SJSA1 (cell line): ENCODE measurements at places on chromosomes 11 and 22. TPM values are rescaled to one million over a fixed set of nuclear protein-coding genes. Genes with fewer than 3 reads are reported as not detected.

The KRTAP5-11 gene
- not detected in 2 replicates for total RNA-seq

The HRAS gene
- total RNA-seq: 47.3 and 52.3 TPM in 2 replicates

The OR8D4 gene
- not detected in 2 replicates for total RNA-seq

The ALDH3B1 gene
- 52.3 and 59.8 TPM in 2 replicates for total RNA-seq

The CREB3L1 gene
- 12.1 and 22.7 TPM in 2 replicates for total RNA-seq

The CNTN5 gene
- not detected in 2 replicates for total RNA-seq

DNA sequence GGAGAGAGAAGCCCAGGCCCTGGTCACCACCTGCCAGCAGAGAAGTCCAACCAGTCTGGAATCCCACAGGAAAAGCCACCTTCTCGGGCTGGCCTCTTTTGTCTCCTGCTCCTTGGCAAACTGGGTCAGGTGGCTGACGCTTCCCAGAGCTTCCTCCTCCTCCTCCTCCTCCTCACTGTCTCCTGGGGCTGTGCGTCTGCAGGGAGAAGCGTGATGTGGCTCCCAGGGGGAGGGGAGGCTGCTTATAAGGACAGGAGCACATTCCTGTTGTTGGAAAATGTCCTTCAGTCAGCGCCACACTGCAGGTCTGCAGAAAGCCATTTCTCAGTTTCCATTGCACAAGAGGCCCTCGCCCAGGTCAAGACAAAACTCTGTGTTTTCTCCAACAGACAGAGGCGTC lies 1316.5 kb downstream of the BRD1 start:
- no peak for DNase-seq

DNA sequence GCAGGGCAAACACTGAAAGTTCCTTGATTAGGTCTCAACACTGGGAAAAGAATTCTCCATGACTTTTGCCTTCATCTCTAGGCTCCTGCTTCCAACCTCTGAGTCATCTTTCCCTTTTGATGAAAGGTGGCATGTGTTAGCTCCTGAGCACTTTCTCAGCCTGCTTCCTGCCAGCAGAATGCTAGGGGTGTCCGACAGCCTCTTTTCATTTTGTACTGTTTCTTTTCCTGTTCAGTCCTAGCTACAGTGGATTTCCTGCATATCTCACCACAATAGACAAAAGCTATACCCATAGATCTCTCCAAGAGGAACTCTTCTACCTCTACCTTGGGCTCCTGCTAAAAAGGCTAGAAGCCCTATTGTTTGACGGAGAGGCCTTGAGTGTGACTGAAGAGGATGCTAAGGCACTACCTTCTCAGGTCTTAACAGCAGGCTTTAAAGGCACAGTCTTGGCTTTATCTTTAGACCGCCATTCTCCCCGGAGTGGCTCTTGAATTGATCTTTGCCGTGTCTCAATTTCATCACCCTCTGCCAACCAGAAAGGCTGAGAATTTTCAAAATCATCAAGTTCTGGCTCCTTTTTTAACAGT lies 145.5 kb downstream of the RBFOX2 start:
- no peak for DNase-seq

- no peak for DNase-seq
These were observed 138.7 kb upstream of the E2F8 start for GRCh38 chr11:19379465-19379864.

DNA sequence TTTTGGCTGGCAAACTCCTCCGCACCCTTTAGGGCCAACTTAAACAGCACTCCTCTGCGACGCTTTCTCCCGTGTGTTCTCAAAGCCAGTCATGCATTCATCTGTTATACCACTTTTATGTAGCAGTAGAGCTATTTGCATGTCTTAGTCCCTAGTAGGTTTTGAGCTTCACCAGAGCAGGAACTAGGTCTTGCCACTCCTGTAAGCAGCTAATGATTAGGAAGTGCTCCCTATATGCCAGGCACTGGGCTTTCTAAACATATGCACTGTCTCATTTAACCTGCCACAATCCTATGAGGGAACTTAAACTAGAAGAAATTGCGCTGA lies 180.8 kb downstream of the DBX1 start:
- no peak for DNase-seq

DNA sequence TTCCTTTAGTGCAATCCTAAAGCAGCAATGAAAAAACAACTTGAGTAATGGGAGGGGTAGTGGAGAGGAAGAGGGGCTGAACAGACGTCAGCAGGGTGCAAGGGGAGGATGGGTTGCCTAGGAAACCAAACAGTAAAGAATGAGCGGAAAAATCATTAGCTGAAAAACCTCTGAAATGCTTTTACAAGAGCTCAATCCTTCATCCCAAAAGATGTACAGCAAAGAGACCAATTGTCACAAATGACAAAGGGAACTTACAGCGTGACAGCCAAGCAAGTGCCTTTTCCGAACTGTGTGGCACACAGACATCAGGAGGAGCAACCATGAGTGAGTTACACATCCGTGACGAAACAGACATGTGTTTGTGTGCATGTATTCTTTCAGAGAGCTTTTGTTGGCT lies 104.6 kb downstream of the SIK3 start:
- no peak for DNase-seq

DNA sequence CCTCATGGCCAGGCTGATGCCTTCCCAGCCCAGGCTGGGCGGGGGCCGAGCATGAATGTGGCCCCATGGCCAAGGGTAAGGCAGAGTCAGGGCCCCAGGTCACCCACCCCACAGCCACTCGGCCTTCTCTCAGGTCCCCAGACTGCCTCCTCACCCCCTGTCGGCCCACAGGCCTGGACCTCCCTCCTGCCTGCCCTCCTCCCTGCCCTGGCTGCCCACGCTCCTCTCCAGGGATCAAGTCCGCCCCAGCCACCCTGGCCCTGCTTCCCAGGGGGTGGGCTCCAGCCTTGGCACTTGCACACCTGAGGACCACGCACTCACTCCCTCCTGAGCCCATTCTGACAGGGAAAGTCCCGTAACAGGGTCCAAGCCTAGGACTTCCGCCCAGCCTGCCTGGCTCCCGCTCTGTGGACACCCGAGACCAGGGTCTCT lies 37.8 kb upstream of the TH start:
- DNase-seq: no peak

- no peak for DNase-seq
These were observed 191.6 kb upstream of the PGR start for GRCh38 chr11:101321222-101321621.

DNA sequence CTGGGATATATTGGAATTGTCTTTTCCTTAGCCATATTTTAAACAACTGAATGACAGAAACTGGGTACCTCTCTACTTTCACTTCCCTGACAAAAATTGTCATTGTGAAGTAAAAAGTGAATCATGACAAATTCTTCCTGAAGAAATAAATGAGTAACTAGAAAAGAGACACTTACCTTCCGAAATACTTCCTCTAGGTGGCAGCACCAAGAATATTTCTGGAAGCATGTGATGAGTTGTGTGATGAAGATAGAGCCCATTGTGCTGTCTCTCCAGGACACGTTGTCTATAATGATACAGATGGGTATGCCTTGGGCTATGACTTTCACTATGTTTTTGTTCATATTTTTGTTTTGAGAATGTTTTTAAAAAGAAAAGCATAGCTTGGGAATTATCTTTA lies 21.5 kb downstream of the CASP4 start:
- peak; percentile 33 for DNase-seq

GRCh38 chr11:64545619-64546018 lies 45.4 kb upstream of the SLC22A12 start:
- peak; percentile 80 for DNase-seq

GRCh38 chr11:125229916-125230315 lies 65.4 kb downstream of the PKNOX2 start:
- DNase-seq: no peak

GRCh38 chr11:44624761-44625221 lies 59.3 kb downstream of the CD82 start:
- DNase-seq: peak; percentile 30

DNA sequence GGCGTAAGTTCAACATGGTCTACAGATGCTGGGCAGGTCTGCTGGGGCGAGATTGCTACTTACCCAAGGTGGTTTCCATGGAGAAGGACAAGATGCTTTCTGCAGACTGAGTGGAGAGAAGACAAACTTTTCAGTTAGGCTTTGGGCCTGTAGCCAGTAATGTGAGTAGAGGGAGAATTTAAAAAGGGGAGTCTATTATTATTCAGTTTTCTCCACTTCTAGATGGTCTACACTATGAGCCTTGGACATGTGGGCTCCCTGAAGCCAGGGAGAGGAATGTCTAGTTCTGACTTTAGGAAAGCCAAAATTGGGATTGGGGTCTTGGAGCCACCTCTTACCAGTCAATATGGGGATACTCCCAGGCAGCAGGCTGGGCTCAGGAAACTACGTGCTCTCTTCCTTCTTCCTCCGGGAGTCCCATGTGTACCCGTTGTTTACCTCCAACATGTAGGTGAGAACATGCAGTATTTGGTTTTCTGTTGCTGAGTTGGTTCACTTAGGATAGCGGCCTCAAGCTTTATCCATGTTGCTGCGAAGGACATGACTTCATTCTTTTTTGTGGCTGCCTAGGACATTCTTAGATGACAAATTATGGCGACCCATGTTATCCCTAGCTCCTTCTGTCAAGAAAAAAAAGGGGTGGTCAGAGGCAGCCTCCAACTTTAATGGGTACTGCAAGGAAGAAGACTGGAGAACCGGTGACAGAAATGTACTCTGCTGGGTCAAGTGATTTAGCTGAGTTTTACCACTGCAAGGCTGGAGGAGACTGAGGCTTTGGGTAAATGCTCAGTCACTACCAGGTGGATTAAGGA lies 14.7 kb upstream of the ZNF280A start:
- no peak for DNase-seq

- DNase-seq: no peak
These were observed 25.2 kb downstream of the LIF start for GRCh38 chr22:30221121-30221992.

DNA sequence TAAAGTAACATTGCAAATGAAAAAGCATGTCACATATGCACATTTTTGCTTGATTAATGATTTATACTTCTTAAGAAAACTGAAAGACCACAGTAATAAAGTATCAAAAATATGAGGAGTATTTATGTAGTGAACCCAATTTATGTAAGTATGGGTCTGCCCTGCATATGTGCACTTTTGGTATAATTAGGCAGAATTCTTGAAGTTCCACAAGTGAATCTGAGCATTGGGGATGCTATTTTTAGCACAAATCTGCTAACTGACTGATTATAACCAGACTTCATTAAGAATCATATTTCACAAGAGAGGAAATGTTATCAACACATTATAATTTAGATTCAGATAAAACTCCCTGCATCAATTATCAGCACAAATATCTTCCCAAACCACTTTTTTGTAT lies 407.1 kb upstream of the LRRC4C start:
- no peak for DNase-seq

- DNase-seq: peak; percentile 83
These were observed 85.2 kb downstream of the CCDC81 start for GRCh38 chr11:86459682-86460460.
